Stimulated activated effector memory CD8-positive, alpha-beta T cell treated with anti-CD3 and anti-CD28 coated beads, Interleukin-12 subunit alpha, Interleukin-12 subunit beta, amount 100 ng/mL, for 72 hours (primary cell): ENCODE measurements at places on chromosomes 3 and 15.

- no peak for DNase-seq
Measured at GRCh38 chr15:44682211-44682610, 18.7 kb upstream of the SPG11 start.

- no peak for DNase-seq
Measured at GRCh38 chr3:65262548-65262947, 574.7 kb upstream of the ADAMTS9 start.

GRCh38 chr15:82653483-82654168, 6.5 kb upstream of the CPEB1 start:
- DNase-seq, result no peak

GRCh38 chr15:36271048-36271447, 308.4 kb upstream of the CDIN1 start:
- no peak for DNase-seq

GRCh38 chr3:126207166-126207565, 26.8 kb upstream of the ALDH1L1 start:
- no peak for DNase-seq

GRCh38 chr15:83587091-83587490, 66.8 kb upstream of the ADAMTSL3 start:
- no peak for DNase-seq

- DNase-seq, result no peak
Measured at GRCh38 chr15:81363718-81364500, 10.1 kb downstream of the TMC3 start.

DNA sequence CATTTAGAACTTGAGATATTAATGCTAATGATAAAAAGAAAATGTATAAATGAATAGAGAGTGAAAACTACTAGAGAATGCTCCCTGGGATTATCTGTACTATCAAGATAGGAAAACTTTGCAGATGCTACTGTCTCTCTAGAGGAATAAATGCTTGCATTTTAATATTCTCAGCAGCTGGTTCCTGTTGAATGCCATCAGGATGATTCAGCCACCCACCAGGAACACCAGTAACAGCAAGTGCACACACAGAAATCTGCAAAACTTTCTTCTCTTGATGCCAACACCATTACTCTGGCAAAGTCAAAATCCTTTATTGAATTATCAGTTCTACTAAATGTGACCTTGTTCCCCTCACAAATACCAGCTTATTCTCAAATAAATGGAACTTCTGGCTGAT, 148.4 kb downstream of the TIGIT start:
- no peak for DNase-seq

DNA sequence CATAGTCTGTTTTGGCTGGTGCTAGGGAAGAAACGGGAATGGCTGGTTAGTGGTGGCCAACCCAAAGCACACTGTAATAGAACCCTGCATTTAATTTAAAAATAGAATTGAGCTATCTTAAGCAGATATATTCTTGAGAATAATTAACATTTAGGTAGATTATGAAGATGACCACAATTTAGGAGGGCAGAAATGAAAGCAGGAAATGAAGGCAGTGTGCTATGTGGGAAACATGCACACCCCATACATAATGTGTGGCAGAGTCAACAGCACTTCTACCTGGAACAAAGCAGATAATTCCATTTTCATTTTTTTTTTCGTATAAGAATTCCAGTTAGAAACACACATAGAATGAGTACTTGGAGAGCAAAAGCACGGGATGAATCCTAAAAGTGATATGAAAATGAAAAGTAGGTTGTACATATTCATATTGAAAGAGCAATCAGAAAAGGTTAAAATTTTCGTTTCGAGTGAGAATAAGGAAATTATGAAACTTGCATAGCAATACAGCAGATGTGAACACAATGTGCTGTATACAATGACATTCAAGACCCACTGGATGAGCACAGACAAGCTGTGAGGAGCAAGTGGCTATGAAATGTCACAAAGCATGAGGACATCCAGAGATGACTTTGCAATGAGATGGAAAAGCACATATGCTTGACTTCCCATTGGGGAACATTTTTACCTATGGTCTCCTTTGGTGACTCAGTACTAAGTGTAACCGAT, 102.6 kb downstream of the TFG start:
- DNase-seq, result no peak

- no peak for DNase-seq
Measured at GRCh38 chr3:61564395-61565059, 3.2 kb downstream of the PTPRG start.

GRCh38 chr3:146894406-146894805, 289.3 kb upstream of the PLSCR5 start:
- no peak for DNase-seq

DNA sequence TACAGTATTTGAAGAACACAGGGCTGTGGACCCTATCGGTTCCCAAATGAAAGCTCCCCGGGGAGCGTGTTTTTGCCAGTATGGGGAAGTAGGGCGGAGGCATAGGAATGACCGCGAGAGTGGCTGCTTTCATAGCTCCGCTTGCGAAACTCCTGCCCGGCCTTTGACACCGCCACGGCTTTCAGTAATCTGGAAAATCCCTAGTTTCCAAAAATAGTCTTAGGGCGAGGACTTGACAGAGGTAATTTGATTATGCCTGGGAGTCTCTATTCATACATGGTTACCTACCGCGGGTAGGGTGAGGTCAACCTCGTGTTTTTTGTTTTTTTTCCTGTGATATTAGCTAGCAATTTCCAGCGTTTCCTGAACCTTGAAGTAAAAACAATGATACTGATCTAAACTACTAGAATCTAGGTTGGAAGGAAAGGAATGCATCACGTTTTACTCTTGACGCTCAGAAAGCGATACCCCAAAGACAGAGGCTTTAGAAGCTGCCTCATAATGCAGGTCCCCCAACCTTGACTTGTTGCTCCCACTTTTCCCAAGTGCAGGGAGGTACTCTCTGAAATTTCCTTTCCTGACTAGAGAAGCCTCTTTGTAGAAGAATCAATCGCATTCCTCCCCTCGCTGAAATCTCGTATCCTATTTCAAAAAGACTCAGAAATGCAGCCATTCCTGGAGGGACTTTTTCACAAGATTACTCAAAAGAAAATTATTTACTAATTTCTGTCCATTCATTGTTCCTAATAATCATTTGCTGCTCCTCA, 894 bp upstream of the CCNL1 start:
- DNase-seq, result no peak

DNA sequence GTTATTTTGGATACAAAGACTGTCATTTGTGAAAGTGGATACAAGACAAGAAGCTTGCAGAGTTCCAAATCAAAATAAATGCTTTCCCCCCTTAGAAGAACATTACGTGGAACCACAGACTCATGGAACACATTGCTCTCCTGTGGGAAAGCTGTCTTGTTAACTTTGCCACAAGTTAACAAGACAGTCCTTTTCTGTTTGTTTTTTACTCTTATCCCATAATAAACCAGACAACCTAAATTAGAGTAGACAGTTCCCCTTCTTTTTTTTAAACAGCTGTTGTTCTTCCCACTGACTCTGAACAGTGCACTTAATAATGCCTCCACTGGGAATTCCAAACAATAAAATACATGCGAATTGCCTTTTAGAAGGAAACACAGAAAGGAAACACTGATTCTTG, 255.3 kb upstream of the UBE2E2 start:
- DNase-seq, result no peak

DNA sequence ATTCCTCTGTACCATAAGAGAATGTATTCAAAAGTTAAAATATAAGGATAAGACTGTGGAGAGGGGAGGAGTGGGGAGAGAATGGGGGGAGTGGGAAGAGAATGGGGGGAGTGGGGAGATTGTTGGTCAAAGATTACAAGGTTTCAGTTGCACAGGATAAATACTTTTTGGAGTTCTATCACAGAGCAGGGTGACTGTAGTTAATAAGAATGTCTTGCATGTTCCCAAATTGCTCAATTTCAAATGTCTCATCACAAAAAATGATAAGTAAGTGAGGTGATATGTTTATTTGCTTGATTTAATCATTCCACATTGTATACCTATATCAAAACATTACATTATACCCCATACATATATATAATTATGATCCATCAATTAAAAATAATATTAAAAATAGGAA, 23.0 kb upstream of the MEF2A start:
- DNase-seq, result no peak

DNA sequence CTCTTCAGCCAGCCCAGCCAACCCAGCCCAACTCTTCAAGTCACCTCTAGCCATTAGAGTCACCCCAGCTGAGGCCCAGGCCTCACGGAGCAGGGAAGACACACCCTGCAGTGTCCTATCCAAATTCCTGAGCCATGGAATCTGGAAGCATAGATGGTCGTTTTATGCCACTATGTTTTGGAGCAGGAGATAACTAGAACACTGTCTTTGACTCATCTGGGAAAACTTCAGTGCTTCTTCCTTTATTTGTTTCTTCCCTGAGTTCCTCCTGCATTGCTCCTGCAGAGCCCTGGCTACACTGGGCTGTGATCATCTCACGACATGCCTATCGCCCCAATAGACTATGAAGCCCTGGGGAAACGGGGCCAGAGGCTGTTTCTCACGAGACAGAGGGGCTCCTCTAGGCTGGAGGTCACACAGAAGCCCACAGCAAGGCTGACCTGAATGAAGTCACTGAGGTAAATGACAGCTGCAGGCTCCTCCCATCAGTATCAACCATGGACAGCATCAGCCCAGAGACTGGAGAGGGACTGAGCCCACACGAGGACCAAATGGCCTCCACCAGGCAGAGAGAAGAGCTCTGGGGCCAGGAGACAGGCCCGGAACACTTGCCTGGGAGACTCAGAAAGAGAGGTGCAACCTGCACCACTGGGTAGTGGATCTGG, 22.7 kb downstream of the CRABP1 start:
- DNase-seq, result no peak

GRCh38 chr3:35707904-35708303, 68.6 kb downstream of the ARPP21 start:
- DNase-seq, result no peak

DNA sequence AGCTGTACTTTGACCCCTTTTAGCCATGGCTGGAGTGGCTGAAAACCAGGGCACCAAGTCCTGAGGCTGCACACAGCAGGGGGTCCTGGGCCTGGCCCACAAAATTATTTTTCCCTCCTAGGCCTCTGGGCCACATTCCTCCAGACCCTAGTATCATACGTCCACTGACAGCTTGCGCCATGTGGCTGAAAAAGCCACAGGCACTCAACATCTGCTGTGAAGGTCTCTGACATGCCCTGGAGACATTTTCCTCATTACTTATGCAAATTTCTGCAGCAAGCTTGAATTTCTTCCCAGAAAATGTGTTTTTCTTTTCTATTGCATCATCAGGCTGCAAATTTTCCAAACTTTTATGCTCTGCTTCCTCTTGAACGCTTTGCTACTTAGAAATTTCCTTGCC, 239.0 kb downstream of the SQOR start:
- DNase-seq, result no peak

DNA sequence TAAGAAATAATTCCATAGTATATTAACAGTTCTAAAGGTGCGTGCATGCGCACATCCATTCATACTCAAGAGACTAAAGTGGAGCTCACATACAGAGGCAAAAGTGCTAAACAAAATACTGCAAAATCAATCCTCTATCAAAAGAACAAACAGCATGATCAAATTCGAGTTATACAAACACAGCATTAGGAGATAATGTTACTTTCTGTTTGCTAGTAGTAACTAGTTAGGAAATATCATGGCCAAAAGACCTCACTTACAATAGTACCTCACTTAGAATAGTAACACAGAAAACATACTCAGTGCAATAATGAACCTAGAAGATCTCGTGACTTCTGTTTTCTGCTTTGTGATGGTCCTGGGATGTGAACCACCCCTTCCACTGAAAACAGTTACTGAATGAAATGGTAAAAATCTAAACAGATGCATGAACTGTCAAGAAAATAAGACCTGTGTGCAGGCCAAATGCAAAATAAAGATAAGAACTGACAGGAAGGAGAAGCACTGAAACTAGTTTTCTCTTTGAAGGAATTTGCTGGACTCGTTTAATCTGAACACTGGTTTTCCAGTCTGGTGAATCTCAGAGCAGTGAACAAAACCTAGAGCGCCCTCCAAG, 20.9 kb upstream of the CEMIP start:
- no peak for DNase-seq

DNA sequence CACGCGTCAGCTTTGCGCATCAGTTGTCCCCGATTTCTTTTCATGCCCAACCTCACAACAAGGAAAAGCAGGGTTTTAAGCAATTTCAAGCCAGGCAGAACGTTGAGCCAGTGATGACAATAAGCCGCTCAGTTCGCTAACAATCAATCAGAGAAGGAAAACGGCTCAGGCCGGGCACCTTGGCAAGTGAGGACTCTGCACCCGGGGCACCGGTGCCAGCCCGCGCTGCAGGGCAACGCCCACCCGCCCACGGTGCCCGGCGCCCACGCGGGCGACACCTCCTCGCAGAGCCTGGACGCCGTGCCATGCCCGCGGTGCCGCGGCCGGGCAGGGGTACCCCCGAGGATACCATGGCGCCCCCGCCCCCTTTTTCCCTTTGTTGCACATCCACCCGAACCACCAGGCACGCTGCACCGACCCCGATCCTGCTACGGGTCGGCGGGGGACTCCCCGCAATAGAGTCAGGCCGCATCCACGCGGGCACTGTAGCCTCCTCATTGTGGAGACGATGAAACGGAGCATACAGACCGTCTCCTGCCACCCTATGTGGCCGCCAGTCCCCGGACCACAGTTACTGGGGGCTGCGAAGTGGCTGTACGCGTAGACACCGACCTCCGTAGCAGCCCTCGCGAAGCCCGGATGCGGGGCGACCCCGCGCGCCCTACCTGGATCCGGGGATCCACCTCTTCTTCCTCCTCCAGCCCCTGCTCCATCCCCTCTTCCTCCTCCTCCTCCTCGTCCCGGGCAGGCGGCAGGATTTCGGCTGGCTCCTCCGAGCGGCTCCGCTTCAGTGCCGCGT, 581 bp downstream of the SH3BP5 start:
- peak; percentile 37 for DNase-seq

DNA sequence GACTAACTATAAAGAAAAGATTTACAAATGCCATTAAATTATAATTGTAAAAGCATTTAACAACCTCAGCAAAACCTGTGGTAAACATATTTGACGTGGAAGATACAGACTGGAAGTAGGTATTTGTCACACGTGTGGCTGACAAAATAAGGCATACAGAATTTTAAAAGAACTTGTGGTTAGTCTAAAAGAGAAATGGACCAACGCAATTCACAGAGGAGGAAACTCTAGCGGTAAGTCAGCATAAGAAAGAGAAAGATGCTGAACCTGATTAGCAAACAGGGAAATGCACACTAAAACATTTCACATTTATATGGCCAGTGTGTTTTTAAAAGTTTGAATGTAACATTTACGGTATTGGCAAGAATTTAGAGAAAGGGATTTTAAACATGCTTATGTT, 35.3 kb downstream of the KCNH8 start:
- DNase-seq, result no peak

GRCh38 chr3:67599821-67600220, 54.6 kb downstream of the SUCLG2 start:
- no peak for DNase-seq

- DNase-seq, result no peak
Measured at GRCh38 chr3:152051501-152052404, 178.3 kb downstream of the SUCNR1 start.
